Endodermal cell (in vitro differentiated cells): ENCODE measurements at places on chromosomes 6 and 20.

- DNase-seq = no peak
These were observed 137.2 kb downstream of the EYA2 start for GRCh38 chr20:47031821-47032220.

GRCh38 chr6:167660944-167661551 lies 165.7 kb upstream of the AFDN start:
- DNase-seq = peak; percentile 67

- DNase-seq = peak; percentile 93
These were observed 68.7 kb downstream of the SYTL3 start for GRCh38 chr6:158718461-158719046.

GRCh38 chr20:49561256-49561655 lies 6.7 kb downstream of the PTGIS start:
- DNase-seq = peak; percentile 48

- no peak for DNase-seq
These were observed 71.5 kb downstream of the PKHD1 start for GRCh38 chr6:52015953-52016352.
